Suppressor macrophage (primary cell): ENCODE measurements at places on chromosomes 1 and 21.

DNA sequence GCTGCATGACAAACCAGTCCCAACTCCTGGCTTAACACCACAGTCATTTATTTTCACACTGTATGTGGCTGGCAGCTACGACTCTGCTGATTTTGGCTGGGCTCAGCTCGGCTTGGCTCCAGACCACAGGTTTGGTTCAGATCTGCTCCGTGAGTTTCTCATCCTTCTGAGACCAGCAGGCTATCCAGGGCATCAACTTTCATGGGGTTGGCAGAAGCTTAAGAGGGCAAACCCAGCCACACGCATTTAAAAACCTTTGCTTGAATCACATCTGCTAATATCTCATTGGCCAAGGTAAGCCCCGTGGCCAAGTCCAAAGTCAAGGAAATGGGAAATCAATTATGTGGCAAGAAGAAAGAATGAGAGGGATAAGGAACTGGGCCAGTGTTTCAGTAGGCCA, 574.2 kb downstream of the MATN1 start:
- DNase-seq: no peak

- DNase-seq: no peak
Measured at GRCh38 chr1:98399218-98399617, 262.3 kb upstream of the SNX7 start.

- no peak for DNase-seq
Measured at GRCh38 chr21:46083791-46084561, 13.9 kb upstream of the COL6A2 start.

DNA sequence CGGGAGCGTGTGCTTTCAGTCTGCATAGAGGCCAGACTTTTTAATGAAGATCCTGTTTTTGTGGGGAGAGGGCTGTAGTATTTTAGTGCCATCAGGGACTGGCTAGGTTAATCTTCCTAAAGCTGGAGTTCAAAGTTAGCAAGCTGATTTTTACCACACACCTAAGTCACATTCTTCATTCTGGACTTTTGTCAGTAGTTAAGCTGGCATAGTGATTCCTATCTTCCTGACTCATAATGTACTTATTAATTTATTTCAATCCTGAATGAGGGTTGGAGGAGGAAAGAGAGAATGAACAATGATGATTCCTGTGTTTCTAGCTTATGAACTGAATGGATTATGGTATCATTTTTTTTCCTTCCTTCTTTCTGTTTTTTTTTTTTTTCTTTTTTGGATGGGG, 24.9 kb upstream of the ZNF644 start:
- DNase-seq: no peak

GRCh38 chr1:63935143-63935542, 161.3 kb downstream of the ROR1 start:
- no peak for DNase-seq

DNA sequence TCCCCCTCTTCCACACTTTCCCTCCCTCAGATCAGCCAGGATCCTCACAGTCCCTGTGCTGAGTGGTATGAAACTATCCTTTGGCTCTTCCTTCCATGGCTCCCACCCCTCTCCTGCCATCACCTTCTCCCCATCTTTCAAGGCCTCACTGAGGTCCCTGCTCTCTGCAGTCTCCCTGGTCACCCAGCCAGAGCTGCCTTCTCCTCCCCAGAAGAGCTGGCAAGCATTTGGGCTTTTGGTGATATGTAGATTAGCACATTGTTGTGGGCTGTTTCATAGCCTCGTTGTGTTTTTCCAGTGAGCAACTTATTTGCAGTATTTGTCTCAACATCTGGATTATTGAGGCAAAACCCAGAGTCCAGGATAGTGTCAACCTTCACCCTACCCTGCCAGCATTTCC, 2.2 kb downstream of the CSF1 start:
- no peak for DNase-seq

- no peak for DNase-seq
Measured at GRCh38 chr1:29713857-29714256, 477.5 kb downstream of the PTPRU start.

GRCh38 chr1:48202030-48202752, 20.3 kb upstream of the SLC5A9 start:
- DNase-seq: peak; percentile 81

GRCh38 chr1:23593042-23593521, 33.8 kb upstream of the ID3 start:
- DNase-seq: no peak

DNA sequence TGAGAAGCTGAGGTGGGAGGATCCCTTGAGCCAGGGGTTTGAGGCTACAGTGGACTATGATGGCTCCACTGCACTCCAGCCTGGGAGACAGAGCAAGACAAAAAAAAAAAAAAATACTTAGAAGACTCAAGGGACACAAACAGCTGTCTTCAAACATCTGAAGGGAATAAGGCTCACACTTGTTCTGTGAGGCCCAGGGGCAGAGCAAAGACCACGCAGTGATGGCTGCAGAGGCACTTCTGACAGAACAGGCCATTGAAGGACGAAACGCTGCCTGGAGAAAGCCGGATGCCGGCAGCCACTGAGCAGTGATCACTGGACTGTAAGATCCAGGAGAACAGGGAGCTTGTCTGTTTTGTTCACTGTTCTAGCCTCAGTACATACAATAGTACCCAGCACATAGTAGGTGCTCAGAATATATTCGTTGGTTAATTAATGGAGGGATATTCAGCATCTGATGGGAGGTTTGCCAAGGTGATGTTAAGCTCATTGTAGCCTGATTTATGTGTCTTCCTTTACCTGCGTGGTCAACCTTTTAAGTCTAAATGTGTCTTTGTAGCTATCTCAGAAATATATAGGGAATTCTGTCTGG, 12.1 kb upstream of the NDC1 start:
- no peak for DNase-seq
